Activated T-helper 1 cell treated with anti-CD3 and anti-CD28 coated beads, Interleukin-2, amount 50 U/mL, for 16 hours (primary cell): ENCODE measurements at places on chromosomes 3 and 15.

DNA sequence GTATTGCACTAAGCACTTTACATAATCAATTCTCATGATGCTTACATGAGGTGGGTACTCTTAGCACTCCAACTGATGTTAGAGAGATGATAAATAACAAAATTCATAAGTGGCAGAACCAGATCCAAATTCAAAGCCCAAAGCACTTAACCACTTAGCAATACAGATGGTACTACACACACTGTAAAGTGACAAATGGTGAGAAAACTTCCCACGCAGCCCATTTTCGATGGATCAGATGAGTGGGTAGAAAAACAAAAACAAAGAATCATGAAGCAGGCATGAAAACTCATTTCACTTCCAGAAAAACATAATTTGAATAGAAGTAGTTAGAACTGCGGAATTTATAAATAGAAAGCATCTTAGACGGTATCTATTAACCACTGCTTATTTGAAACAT is 66.2 kb downstream of the FRMD4B start:
- DNase-seq, result no peak

DNA sequence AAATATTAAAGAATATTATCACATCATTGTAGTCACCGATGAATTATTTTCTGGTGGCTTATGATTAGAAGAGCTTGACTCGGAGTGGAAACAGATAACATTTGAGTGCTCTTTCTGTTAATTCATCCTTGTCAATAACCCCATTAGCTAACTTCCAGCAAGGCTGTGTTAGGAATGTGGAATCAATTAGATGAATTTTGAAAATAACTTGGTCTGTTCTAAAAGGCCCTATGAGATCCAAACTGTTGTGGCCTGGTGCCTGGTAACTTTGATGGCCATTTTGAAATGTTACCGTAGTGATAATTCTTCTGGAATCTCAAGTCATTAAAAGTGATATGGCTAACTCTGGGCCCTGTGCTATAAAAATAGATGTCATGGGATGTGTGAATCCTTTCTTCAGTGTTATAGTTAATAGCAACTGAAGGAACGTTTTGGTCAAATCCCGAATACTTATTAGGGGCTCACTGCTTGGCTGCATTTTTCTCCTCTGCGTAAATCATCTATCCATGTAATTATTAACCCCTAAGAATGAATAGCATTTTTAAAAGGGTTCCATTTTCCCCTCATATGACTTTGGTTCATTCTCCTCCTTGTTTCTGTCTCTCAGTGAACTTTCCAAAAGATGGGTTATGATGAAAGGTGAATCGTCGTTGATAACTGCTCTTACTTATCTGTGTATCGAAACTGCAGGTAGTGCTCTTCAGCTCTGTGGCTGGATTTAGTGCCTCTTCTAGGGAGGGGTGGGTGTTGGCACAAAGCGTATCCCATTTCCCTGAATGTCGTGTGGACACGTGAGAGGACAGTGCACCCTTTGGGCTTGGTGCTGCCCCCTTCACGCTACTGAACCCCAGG is 82.7 kb downstream of the IGF1R start:
- DNase-seq, result no peak

DNA sequence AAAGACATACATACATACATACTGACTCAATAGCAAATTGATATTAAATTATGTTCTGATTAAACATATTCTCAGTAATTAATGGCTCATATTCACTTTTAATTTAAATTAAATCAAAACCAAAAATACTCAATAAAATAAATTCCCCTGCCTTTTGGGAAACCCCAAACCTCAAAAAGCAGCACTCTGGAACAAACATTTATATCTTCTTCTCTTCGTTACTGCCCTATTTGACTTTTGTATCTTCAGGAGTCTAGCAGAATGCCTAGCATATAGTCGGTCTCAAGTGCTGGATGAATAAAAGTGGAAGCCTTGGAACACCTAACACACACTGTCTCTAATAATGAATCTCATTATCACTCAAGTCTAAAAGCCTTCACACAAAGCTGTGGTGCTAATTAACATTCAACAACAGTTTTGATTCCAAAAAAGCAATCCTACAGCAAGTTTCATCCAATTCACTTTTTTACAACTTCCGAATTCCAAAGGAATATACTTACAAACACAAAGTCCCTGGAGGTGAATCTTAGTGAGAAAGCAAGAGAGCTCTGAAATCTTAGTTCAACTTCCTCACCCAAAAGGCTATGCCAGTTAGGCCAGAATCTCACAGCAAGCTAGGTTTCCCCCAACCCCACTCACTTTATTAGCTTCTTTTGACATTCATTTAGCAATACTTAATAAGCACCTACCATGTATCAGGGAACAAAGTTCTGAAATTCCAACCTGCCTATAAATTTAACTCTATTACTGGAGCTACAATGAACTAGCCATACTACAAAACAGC is 35.0 kb downstream of the GSK3B start:
- no peak for DNase-seq

- no peak for DNase-seq
Measured at GRCh38 chr3:143295201-143296080, 175.9 kb downstream of the CHST2 start.

DNA sequence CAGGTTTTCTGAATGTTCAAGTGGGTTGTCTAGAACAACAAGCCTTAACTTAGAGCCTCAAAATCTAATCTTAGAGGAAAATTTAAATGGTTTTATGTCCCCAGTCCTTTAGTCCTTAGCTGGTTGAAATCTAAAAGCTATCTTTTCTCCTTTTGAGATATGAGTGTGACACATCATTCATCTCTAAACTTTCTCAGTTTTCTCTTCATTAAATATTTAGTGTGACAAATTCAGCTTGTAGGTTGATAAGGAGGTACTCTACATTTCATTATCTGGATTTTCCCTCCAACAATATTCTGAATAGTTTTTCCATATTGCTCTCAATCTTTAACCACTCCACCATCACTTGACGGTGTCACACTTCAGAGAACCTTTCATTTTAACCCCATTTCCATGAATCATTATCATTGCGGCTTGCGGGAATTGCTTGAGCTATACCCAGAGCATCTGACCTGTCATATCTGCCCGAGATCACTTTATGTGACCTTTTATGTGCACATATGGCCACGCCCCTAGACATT is 16.1 kb upstream of the ATP8B4 start:
- DNase-seq, result no peak

GRCh38 chr3:70067860-70068521 is 68.5 kb downstream of the SAMMSON start:
- DNase-seq, result no peak

- DNase-seq, result no peak
Measured at GRCh38 chr3:172111163-172111562, 71.8 kb downstream of the FNDC3B start.

DNA sequence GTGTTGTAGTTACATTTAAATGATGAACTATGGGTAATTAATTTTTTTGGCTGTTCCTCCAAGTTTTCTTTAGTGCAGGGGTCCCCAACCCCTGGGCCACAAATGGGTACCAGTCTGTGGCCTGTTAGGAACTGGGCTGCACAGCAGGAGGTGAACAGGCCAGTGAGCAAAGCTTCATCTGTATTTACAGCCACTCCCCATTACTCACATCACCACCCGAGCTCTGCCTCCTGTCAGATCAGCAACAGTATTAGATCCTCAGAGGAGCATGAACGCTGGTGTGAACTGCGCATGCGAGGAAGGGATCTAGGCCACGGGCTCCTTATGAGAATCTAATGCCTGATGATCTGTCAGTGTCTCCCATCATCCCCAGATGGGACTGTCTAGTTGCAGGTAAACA is 75.9 kb upstream of the RPL35A start:
- DNase-seq, result no peak

DNA sequence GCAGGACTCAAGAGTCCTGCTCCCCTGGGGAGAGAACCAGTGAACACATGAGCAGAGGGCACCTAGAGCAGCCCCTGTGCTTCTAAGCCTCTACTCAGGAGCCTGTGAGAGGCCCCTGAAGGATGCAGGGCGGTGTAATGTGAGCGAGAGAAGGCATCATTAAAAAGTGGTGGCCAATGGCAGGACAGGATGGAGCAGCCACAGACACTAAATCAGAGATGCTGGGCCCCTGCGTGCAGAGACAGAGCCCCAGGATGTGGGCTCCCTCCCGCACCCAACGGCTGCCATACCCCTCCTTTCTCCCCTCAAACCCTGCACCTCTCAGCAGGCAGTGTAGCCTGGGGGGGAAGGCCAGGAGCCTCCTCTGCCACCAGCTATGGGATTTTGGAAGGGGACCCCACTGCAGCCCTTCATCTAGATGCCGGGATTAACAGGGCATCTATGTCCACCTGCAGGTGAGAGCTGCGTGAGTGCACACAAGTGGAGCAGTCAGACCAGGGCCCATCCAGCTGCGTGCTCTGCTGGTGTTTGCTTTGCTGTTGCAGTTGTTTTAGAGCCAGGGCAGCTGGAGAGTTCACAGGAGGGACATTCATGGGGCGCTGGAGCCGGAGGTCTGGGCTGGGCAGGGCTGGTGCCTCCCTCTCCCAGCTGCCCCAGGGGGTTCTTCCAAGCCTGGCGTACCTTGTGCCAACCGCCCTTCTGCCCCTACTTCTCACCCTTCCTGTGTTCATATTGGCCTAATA is 5.1 kb upstream of the IQSEC1 start:
- DNase-seq, result no peak

DNA sequence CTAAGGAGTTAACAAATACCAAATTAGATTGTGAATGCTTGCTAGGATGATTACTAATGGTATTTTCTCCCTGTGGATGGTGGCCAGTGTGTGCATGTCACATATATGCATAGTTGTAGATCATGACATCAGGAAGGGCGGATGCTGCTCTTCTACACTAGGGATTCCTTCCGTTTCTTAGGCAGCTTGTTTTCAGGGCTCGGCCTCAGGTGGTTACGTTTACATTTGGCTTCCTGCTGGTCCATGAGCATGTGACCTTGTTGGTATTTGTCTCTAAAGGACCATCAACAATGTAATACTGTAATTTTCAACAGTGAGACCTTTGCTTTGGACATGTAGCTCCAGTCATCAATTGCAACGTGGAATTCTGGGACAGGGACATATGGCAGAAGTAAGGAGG is 221.4 kb downstream of the NR1D2 start:
- DNase-seq, result no peak

DNA sequence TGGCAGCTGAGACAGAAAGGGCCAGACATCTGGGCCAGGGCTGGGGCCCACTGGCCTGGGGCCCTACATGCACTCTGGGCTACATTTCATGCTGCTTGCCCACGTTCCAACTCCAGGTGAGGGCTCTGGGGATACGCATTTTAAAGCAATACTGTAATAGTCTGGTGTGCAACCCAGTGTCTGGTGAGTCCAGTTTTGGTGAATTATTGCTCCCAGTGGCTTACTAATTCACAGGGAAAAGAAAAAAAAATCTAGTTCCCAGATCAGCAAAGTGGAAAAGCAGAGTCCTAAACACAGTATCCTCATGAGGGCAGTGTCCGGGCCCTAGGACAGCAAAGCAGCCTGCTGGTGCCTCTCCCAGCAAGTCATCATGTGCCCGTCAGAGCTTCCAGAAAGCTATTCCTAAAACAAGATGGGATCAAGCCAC is 82.4 kb downstream of the CCNL1 start:
- DNase-seq, result no peak

- no peak for DNase-seq
Measured at GRCh38 chr3:69079269-69080159, 651 bp downstream of the UBA3 start.

- no peak for DNase-seq
Measured at GRCh38 chr3:150995510-150995909, 23.0 kb upstream of the CLRN1 start.

GRCh38 chr3:168645180-168645579 is 549.5 kb upstream of the GOLIM4 start:
- DNase-seq, result no peak

DNA sequence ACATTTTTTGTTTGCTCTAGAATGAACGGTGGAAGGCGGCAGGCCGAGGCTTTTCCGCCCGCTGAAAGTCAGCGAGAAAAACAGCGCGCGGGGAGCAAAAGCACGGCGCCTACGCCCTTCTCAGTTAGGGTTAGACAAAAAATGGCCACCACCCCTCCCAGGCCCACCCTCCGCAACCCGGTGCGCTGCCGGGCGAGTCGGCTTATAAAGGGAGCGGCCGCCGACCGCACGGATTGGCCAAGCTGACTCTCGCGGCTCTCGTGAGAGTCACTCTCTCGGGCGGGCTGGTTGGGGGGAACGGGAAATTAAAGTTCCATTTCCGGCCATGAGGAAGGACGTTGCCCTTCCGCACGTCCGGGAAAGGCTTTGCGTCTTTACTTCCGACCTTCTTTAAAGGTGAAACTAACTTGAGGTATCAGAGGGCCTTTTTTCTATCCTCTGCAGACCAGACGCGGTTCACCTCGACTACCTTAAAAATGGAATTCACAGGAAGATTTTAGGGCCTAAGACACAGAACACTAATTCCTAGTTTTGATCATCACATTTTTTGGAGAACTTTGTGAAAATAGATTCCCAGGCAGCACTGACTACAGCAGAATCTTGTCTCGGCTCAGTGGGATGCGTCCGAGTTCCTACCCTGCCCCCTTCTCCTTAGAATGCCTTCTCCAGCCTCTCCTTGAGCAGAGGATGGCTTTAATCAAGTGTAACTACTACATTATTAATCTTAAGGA is at the start of gene TERC:
TSS of gene TERC (minus strand) at position 179 of the 731 bp plus-strand sequence.
- DNase-seq, result peak; percentile 85

DNA sequence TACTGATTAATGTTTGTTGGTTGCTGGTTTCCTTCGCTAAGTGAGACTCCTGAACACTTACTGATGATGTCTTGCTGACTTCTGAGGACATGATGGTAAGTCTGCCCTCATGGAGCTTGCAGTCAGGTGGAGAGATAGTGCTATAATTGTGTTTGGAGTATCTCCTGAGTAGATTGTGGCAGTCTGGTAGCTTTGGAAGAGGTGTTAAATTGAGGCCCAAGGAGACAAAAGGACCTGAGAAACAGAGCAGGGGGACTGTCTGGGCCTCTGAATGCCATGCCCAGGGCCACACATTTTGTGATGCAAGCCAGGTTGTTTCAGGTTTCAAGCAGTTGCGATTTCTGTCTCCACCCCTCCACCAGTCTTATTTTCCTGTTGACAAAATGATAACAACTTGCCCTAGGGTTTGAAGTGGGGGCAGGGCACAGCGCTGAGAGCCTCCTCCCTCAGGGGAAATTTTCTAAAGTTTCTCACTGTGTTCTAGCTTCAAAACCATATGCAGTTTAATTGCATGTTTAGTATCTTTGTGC is 16.7 kb downstream of the SMAD3 start:
- peak; percentile 55 for DNase-seq

GRCh38 chr3:51800750-51801125 is 21.7 kb upstream of the IQCF6 start:
- no peak for DNase-seq

- DNase-seq, result no peak
Measured at GRCh38 chr3:143849854-143850549, 1.7 kb upstream of the SLC9A9 start.

GRCh38 chr3:157369727-157370421 is 66.8 kb upstream of the PTX3 start:
- no peak for DNase-seq

GRCh38 chr3:24018784-24019570 is 73.9 kb downstream of the NR1D2 start:
- no peak for DNase-seq

DNA sequence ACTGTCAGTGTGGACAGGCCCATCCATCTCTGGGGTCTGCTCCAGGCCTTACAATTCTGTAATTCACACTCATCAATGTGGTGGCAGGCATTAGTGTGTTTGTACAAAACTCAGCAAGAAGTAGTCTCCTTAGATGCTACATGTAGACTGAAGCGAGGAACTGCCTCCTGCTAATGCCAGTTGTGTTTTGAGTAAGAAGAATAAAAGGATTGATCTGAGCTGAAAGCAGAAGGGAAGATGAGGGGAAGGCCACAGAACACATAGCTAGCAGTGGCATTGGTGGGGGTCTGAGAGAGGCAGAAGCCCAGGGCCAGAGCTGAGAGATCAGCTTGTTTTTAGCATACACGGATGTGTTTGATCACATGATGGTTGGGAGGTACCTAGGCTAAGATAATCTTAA is 144.1 kb downstream of the TIGIT start:
- DNase-seq, result no peak

- no peak for DNase-seq
Measured at GRCh38 chr15:94206463-94207167, 24.7 kb upstream of the MCTP2 start.
